SIG-M5 (cell line): ENCODE measurements at places on chromosomes 5 and 9.

DNA sequence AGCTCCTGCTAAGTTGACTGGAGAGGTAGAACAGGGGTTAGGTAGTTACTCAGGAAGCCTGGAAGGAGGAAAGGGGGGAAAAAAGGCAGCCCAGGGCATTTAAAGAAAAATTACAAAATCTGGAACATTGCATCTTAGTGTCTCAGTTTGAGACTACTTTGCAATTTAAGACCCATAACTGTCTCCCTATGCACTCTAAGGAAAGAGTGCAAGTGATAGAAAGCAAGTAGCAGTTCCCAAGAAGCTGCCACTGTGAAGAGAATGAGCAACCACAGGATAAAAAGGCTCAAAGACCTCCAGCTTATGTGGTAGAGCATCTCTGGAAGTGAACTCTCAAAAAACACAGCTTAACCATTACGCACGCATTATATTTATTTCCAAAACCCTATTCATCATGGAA is 141.8 kb downstream of the SLCO4C1 start:
- DNase-seq: no peak

- no peak for DNase-seq
These were observed 1.5 kb upstream of the FCHO2 start for GRCh38 chr5:72954389-72954788.

DNA sequence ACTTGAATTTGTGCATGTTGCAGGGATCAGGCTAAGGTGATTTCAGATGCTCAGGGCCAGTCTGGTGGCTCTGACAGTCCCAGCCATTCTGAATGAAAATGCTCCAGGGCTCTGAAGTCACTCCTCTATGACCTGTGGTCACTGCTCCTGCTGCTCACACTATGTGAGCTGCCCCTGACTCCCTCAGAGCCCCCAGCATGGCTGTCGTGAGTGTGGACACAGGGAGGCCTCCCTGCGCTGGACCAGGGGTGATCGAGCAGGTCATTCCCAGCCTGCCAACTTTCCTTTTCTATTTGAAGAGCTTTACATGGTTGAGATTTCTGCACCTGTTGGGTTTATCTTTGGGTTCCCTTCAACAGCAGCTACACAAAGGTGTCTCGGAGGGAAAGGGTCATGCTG is 74.5 kb downstream of the WNK2 start:
- DNase-seq: no peak

DNA sequence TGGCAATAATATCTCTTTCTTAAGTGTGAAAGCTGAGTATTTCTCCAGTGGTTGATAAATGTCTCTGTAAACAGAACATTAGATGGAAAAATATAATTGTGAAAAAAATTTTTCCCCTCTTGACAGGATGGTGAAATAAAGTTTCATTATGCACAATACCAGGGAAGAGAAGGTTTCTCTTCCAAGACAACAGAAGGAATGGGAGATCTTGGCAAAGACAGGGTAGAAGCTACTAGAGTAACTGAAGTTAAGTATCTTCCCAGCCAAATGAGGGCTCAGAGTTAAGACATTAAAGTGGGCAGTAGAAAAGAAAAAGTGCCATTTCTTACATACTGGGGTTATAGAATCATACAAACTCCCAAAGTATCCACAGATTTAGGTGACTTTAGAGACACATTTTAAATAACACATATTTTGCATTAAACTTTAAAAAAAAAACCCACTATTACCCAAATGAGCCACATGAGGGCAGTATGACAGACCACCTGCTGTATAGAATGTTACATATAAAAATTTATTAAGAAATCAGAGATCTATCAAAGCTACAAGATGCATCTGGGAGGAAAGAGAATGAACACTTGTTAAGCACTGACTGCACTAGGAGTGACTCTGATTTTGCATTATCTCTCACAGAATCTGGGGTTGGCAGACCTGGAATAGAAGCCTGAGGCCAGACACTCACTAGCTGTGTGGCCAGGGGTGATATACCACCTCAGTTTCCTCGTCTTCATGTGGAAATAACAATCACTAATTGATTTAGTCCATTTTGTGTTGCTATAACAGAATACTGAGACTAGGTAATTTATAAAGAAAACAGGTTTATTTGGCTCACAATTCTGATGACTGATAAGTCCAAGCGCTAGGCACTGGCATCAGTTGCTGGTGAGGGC is 98.5 kb downstream of the ARSB start:
- no peak for DNase-seq

- no peak for DNase-seq
These were observed 48.8 kb upstream of the FBN2 start for GRCh38 chr5:128586848-128587247.

DNA sequence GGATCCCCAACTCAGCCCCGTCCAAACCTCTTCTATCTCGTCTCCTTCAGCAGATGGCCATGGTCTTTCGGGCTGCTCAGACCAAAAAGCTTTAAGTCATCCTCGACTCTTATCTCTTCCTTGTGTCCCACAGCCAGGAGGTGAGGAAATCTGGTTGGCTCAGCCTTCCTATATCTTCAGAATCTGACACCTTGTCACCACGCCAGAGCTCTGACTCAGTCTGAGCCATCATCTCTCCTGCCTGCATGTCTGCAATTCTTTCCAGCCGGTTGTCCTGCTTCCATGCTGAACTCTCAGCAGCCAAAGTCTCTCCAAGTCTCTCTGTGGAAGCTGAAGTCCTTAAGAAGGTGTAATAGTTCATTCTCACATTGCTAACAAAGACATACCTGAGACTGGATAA is 419.3 kb upstream of the ADAMTS16 start:
- DNase-seq: no peak

DNA sequence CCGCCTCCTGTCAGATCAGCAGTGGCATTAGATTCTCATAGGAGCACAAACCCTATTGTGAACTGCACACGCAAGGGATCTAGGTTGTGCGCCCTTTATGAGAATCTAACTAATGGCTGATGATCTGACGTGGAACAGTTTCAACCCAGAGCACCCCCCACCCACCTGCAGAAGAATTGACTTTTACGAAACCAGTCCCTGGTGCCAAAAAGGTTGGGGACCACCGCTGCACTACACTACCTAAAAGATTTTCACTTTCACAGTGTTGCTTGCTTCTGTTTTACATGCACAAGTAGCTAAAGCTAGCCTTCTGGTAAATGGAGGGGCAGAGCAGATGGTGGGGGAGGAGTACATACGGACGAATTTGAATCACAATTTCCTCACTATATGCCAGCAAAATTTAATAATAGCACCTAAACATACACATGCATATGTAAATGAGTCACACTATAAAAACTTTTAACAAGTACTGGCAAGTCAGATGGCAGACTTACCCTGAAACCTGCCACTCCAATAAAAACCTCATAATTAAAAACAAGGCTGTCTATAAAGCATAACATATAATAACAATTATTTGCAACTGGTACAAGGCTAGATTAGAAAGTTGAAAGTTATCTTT is 24.0 kb upstream of the CDKN2B start:
- no peak for DNase-seq
